Stimulated activated CD4-positive, alpha-beta T cell treated with anti-CD3 and anti-CD28 coated beads, Interleukin-1b, Interleukin-23, amount 100 ng/mL, for 1 hour (primary cell): ENCODE measurements at places on chromosomes 12 and 14.

GRCh38 chr14:105014631-105015030 is 6.3 kb downstream of the CDCA4 start:
- DNase-seq = no peak

DNA sequence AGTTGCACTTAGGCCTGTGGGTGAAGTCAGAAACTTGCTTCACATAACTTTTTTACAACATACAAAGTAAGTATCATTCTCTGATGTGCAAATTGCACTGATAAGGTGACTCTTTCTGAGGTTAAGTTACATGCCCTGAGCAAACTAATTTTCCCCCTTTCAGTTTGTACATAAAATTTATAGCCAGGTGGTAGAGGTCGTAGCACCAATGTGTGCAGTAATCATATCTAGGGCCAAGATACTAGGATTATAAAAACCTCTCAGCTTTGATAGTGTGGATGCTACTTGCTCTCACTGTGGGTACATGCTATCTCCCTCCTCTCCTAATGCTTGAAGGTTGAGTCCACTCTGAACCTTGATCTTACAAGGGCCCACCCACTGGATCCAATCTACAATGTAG is 130.7 kb upstream of the CPNE8 start:
- DNase-seq = no peak

DNA sequence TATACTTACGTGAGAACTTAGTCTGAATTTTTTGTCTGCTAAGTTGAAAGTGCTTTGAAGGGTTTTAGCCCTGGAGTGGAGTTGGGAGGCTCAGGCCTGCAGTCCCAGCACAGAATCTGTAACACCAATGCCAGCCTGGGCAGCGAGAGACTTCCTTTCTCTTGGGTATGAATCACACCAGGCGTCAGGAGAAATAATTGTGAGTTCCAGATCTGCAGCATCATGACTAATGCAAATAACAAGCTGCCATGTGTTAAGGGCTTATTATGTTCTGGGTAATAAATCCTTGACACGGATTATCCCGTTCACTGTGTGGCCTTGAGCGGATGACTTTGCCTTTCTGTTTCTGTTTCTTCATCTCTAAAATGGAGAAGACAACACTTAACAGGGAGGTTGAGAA is 70.6 kb downstream of the B4GALNT3 start:
- no peak for DNase-seq

DNA sequence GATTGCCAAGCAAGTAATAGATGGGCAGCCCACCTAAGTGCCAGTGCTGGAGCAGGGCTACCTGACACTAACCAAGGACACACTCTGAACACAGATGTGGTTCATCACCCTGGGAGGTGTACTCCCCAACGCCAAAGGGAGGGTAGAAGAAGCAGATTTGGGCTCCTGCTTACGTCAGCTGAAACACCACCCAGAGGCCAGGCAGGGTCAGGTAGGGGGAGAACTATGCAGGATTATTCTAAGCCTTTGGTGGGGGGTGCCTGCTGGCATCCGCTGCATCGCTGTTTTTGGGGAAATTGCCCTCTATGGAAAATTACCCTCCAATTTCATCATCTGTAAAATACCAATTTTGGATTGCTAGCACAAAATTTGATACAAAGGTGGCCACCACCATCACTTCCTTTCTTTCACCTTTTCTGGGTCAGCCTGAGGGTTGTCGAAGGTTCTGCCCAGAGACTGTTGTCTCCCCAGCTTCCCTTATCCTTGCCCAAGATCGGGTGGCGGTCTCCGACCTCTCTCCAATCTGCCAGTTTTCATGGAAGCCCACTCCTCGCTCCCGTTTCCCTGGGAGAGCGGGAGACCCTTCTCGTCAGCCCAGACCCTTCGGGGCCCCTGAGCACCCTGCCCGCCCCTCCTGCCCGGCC is 535 bp downstream of the BIN2 start:
- DNase-seq = no peak

DNA sequence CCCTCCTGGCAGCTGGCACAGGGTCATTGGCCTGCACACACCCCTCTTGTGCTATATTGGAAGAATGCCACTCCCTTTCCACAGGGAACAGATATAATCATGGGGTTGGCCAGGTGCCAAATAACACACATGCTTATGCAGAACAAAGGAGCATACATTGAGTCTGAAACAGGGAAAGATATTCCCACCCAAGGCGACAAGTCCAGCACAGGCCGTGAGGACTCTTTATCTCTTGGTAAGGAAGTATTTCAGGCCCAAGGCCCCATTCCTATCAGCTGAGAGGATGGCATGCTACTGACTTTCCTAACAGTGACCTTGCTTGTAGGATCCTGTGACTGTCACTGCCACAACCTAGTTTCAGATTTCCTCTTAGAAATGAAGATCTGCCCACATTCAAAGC is 59.0 kb upstream of the STXBP6 start:
- DNase-seq = no peak

DNA sequence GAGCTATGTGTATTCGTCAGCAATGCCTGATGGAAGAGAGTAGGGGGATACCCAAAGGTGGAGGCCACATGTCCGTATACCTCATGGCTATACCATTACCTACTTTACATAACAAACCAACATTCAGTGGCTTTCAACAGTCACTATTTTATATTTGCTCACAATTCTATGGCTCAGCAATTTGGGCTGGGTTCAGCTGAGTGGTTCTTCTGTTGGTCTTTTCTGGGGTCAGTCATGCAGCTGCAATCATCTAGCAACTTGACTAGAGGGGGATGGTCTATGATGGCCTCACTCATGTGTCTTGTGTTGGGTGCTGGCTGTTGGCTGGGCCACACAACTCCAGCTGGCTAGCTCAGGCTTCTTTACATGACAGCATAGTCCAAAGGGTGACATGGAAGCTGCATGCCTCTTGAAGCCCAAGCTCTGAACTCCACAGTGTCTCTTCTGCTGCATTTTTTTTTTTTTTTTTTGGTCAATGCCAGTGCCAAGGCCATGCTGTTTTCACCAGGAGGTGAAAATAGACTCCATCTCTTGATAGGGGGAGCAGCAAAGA is 53.7 kb downstream of the RIN3 start:
- no peak for DNase-seq

GRCh38 chr14:34912182-34912581 is 37.0 kb upstream of the BAZ1A start:
- no peak for DNase-seq

DNA sequence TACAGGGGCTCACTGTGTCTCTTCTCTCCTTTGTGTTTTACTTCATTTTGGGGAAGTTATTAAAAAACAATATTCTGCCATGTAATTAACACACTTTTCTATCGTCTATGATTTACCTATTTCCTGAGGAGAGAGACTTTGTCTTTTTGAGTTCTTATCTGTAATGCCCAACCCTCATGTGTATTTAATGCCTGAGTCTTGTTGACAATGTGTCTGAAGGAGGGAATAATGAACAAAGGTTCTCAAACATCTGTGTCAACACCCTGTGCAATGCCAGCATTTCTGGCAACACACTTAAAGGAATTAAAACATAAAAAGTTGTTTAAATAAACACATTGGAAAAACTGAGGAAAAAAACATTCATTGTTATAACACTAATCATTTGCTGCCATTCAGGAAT is 147.1 kb downstream of the SLC15A5 start:
- no peak for DNase-seq

GRCh38 chr14:52354242-52354641 is 40.1 kb downstream of the PTGER2 start:
- no peak for DNase-seq

DNA sequence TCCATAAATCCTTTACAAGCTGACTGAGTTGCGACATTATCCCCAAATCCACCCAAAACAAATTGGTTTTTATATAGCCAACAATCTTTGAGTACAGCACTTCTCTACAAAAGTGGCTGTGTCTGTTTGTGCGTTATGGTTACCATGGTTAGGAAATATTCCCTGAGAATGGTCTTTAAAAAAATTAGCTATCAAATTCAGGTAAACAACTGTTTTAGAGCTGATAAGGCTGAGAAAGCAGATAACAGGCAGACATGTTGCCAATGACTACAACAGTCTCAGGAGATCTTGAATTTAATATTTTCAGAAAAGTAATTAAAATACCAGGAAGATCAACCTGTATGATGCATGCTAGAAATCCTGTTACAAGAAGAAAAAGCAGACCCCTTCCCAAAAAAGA is 248.0 kb downstream of the RASSF9 start:
- DNase-seq = no peak

- DNase-seq = no peak
Observed at GRCh38 chr14:100620255-100621100, 33.3 kb upstream of the BEGAIN start.

DNA sequence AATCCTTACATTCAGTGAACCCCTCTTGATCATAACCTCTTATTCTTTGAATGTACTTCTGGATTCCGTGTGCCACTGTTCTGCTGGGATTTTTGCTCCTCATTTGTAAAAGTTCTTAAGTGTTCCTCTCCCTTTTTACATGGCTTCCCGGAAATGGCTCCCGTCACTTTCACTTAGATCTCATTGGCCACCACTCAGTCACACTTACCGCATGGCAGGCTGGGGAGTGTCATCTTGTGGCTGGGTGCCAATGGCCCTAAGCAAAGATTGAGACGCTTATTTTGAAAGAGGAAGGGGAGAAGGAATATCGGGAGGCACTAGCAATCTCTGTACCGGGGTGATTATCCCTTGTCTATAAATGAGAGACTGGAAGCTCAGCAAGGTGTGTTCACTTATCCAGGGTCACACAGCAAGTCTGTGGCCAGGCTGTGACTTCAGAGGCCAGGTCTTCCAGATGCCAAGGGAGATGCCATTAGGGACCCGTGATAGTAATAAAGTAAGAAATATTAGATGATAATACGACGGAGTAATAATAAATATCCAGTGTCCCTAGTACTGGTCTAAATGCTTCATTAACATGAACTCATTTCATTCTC is 68.8 kb downstream of the RNFT2 start:
- no peak for DNase-seq

DNA sequence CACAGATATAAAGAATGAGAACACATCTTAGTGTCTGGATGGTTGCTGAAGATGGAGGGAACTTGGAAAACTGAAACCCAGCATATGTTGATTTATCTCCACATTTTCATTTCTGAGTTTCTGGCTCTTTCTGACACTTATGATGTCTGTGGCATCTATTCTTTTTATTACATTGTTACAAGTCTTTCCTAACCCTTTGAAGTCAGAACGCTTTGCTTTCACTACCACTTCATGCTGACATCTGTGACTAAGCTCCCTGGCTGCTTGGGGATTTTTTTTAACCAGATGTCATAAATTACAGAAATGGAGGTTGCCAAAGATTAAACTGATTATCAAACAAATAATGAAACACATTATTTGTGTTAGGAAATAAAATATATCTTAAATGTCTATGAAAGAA is 188.7 kb downstream of the KITLG start:
- no peak for DNase-seq

GRCh38 chr12:25482625-25483024 is 70.5 kb downstream of the LMNTD1 start:
- DNase-seq = no peak

DNA sequence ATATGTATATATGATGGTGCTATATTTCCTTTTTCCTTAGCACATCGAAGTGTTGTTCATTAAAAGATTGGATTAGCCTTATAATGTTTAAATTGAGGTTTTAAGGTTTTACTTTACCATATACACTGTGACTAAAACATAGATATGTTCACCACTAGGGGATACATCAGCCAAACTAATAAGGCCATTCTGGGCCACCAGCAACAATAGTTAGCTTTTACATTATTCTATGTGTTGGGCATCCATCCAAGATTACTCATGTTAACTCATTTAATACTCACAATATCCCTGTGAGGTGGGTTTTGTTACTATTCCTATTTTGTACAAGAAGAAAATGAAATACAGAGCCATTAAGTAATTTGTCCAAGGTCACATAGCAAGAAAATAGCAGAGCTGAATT is 202.6 kb upstream of the AVPR1A start:
- no peak for DNase-seq

- DNase-seq = no peak
Observed at GRCh38 chr12:113302886-113303640, 31.8 kb downstream of the SLC8B1 start.

DNA sequence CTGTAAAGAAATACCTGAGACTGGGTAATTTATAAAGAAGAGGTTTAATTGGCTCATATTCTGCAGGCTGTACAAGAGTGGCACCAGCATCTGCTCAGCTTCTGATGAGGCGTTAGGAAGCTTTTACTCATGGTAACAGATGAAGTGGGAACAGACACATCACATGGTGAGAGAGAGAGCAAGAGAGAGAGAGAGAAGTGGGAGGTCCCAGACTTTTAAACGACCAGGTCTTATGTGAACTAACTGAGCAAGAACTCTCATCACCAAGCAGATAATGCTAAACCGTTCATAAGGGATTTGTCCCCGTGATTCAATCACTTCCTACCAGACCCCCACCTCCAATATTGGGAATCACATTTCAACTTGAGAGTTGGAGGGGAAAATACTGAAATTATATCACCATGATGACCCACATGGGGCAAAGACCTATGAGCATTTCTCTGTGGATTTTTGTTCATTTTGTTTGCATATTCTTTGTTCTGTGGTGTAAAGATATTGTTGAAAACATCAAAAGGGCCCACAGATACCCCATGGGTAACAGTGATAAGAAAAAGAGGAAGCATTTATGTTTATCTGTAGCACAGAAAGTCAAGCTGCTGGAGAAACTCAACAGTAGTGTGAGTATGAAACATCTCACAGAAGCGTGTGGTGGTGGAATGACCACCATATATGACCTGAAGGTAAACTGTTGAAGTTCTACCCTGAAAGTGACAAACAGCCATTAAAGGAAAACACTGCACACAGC is 135.2 kb upstream of the PDE3A start:
- no peak for DNase-seq

- DNase-seq = no peak
Observed at GRCh38 chr12:113285679-113286610, 49.0 kb downstream of the SLC8B1 start.

DNA sequence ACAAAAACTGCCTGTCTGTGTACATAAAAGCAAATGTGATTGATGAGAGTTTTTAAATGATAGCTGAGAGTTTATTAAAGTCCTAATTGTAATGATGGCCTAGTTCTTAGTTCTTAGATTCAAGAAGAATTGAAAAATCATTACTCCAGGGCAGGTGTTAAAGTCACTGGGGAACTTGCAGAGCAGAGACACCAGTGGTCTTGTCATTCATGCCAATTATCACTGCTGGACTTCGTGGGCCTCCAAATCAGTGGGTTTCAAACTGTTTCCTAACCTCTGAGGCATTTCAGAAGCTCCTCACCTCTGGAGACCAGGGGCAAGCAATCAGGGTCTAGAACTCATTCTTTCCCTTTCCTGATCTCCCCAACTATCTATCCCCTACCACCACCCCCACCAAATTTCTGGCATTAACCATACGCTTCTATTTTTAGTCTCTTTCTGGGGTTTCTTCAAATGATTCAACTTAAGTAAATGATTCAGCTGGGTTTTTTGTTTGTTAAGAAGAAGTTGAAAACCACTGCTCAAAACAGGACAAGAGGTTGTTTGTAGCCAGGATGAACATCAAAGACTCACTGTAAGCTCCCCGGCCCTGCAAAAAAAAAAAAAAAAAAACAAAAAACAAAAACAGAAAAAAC is 80.1 kb downstream of the CEP83 start:
- DNase-seq = no peak

- no peak for DNase-seq
Observed at GRCh38 chr12:112798048-112798760, 6.7 kb downstream of the RPH3A start.

- DNase-seq = no peak
Observed at GRCh38 chr14:85596562-85596961, 66.6 kb downstream of the FLRT2 start.
